Uterus (tissue), 4 donors: ENCODE measurements at places on chromosomes 3 and 15.

- no peak for DNase-seq
These were observed 7.0 kb downstream of the EIF2B5 start for GRCh38 chr3:184142199-184142598.

DNA sequence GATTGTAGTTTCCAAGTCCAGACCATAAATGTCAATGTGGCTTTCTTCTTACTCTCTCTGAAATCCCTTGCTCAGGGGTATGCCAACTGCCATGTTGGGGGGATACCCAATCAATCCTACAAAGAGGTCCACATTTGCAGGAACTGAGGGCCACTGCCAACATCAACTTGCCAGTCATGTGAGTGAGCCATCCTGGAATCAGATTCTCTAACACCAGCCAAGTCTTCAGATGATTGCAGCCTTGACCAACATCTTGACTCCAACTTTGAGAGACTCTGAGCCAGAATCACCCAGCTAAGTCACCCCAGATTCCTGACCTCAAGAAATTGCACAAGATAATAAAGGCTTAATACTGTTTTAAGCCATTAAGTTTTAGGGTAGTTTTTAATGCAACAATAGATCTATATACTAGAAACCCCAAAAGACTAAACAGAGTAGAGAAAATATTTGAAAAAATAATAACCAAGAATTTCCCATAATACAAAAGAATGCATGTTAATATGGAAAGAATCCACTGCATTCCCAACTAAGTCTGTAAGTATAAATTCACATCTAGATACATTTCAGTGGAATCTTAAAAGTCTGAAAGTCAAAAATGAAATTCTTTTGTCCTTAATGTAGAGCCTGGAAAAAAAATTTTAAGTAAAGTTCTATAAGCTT is 22.4 kb downstream of the ISG20 start:
- no peak for DNase-seq

DNA sequence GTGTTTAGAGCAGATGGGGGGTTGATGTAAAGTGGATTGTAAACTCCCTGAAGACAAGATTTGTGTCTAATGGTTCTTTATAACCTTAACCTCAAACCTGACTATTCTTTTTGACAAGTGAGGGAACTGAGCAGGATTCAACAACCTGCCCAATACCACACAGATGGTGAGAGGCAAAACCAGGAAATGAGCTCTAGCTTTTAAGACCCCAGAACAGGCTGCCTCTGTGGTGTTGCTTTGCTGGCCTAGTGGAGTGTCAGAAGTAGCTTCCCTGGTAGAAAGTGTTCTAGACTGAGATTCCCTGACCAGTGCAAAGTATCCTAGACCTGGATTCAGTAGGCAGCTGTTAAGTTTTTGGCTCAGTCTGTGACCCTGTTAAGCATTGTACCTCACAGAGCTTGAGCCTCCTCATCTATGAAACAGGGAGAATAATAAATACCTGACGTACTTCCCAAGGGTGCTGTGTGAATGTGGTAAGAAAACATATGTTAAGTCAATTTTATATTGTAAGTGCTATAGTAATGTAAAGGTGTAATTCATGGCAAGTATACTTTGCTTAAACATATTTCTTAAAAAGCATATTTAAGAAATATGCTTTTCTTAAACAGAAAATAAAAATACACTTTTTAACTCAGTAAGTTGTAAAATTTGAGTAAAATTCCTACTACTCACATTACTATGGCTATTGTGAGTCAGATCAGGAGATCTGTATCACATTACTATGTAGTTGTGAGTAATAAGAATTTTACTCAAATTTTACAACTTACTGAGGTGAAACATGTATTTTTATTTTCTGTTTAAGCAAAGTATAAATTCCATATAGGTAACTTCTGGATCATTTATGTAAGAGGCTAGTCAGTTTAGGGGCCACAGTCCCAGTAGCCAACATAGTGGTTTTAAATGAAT is 8.8 kb downstream of the GPR87 start:
- DNase-seq, result no peak

- DNase-seq, result no peak
These were observed 2.9 kb upstream of the SMAD3 start for GRCh38 chr15:67062369-67062985.

- no peak for DNase-seq
These were observed 300.3 kb downstream of the GABRG3 start for GRCh38 chr15:27271258-27271657.
